CD4-positive, alpha-beta T cell (primary cell): ENCODE measurements at places on chromosomes 3 and 15. TPM values are rescaled to one million over a fixed set of nuclear protein-coding genes. Genes with fewer than 3 reads are reported as not detected.

DNA sequence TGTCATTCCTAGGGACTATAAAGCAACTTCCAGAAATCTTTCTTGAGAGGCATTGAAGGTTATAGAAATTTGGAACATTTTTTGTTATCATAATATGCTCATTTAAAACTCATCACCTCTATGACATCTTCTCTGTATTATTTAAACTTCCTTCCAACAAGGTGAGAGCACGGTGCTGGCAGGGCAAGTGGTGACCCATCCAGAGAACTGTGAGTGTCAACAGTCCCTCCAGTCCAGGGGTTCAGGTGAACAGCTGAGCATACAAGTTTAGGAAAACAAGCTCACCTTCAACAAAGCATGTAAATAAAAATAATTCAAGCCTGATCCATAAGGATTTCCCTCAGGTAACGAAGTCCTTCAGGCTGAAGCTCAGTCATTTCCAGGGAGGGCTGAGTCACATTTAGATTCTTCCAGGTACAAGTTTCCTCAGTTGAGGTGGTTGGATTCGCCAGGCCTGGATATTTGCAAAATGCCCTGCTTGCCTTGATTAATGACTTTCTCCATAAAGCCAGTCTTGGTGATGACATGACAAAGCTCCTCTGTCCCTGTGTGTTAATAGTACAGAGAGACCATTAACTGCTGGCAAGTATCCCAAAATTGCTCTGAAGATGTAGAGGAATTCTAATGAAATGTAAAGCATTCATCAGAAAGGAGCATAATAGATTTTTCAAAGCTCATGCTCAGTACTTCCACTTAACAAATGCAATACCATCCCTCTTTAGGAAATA lies 263.6 kb upstream of the GADL1 start:
- H3K4me1 ChIP-seq = no peaks in the 10 kb centered on the region
- no peak for DNase-seq
- H3K36me3 ChIP-seq = no peaks in the 10 kb centered on the region
- no peaks in the 10 kb centered on the region for H3K27me3 ChIP-seq
- H3K4me3 ChIP-seq = no peak overlapping the region

DNA sequence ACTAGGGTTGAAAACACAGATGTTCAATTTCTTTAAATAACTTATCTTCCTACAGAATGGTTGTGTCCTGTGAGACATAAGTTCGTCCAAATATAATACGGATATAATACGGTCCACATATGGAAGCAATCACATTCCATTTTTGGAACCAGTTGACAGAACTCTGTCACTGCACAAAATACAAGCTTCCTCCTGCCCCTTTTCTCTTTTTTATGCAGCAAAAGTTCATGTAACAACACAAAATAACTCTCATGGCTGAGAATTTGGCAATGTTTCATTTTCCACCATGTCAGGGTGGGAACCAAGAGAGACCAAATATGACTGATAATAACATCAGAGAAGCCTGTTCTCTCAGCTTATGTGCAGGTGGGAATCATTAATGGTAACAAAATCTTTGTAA lies 158.1 kb upstream of the ZNF385D start:
- no peak overlapping the region for H3K27ac ChIP-seq
- H3K4me1 ChIP-seq = no peaks in the 10 kb centered on the region
- no peaks in the 10 kb centered on the region for H3K36me3 ChIP-seq
- no peak for DNase-seq

DNA sequence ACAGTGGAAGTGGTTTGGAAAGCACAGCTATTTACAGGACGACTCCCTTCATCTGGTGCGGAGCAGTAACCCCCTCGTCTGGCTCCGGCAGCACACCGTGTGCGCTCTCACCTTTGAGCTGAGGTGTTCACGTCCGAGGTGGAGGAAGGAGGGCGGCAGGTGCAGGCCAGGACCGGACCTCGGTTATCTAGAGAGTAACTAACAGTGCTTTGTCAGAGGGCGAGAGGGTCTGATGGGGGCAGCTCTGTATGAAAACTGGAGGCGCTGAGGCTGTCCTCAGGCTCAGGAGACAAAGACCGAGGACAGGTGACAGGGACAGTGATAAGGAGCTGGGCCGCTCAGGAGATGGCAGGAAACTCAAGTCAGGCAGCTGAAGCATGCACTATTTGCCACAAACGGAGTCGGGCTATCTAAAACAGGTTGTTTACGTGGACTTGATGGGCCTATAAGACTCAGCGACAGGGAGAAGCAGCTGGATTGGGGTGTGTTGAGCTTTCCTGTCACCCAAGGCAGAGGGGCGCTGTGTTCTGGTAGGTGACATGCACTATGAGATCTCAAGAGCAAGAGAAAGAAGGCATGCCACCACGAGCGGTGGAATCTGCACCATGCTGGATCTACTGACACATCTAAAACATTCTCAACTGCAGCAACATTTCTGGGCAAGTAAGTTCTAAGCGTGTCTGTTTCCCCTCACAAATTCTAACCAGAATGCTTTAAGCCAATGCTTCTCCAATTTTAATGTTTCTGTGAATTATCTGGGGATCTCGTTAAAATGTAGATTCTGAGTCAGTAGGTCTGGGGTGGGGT lies 155.2 kb downstream of the XXYLT1 start:
- H3K4me1 ChIP-seq = no peaks in the 10 kb centered on the region
- no peak overlapping the region for H3K4me3 ChIP-seq
- no peaks in the 10 kb centered on the region for H3K27me3 ChIP-seq
- H3K27ac ChIP-seq = no peak overlapping the region
- H3K36me3 ChIP-seq = no peaks in the 10 kb centered on the region

DNA sequence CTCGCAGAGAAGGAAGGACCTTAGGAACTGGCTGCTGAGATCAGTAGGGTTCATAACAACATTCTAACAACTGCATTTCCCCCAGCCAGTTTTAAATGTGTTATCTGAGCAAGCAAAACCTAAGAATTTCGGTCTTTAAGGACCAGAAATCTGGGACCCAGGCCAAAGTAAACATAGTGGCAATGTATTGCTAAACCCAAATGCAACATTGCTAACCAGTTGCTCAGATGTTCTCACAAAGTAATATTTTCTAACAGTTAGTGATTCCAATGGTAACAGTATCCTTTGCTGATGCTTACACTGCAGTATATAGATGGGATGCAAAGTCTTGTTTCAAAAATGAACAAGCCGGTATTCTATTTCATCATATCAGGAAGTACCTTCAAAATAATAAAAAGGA lies 254.3 kb downstream of the RYR3 start:
- H3K27me3 ChIP-seq = no peaks in the 10 kb centered on the region
- DNase-seq = no peak
- no peaks in the 10 kb centered on the region for H3K36me3 ChIP-seq
- H3K4me1 ChIP-seq = no peaks in the 10 kb centered on the region
- no peak overlapping the region for H3K4me3 ChIP-seq

- peaks cover 36% of the 10 kb centered on the region for H3K4me1 ChIP-seq
- no peak overlapping the region for H3K4me3 ChIP-seq
- H3K27ac ChIP-seq = no peak overlapping the region
- no peaks in the 10 kb centered on the region for H3K36me3 ChIP-seq
- no peaks in the 10 kb centered on the region for H3K27me3 ChIP-seq
Measured at GRCh38 chr15:62124973-62125303, 40.1 kb downstream of the C2CD4B start.

DNA sequence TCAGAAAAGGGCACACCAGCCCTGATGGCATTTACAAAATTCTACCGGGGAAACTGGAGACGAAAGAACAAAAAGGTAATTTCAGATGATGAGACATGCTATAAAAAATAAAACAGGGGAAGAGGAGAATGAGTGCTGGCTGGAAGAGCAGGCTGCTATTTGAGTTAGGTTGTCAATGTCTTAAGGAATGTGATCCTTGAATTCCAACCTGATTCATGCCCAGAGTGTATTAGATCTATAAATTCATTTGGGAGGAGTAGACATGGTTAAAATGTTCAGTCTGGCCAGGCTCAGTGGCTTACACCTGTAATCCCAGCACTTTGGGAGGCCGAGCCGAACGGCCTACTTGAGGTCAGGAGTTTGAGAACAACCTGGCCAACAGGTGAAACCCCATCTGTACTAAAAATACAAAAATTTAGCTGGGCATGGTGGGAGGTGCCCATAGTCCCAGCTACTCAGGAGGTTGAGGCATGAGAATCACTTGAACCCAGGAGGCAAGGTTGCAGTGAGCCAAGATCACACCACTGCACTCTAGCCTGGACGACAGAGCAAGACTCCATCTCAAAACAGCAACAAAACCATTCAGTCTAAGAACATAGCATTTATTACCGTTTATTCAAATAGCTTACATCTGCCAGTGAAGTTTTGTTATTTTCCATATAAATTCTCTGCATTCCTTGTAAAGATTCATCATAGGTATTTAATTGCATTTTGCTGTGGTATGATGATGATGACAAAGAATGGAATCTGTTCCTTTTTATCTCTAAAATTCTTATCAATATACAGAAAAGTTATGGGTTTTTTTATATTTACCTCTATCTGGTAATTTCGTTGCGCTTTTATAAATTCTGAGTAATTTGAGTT lies 126.7 kb upstream of the NR2E3 start:
- no peaks in the 10 kb centered on the region for H3K36me3 ChIP-seq
- H3K27me3 ChIP-seq = no peaks in the 10 kb centered on the region
- H3K4me3 ChIP-seq = no peak overlapping the region
- H3K27ac ChIP-seq = no peak overlapping the region
- DNase-seq = no peak

- DNase-seq = no peak
- H3K4me1 ChIP-seq = no peaks in the 10 kb centered on the region
- peaks cover 14% of the 10 kb centered on the region for H3K27me3 ChIP-seq
- H3K36me3 ChIP-seq = no peaks in the 10 kb centered on the region
Measured at GRCh38 chr15:51342227-51342999, 958 bp downstream of the GLDN start.

GRCh38 chr3:86744051-86744450 lies 246.9 kb downstream of the VGLL3 start:
- H3K27ac ChIP-seq = no peak overlapping the region
- H3K4me1 ChIP-seq = no peaks in the 10 kb centered on the region
- no peaks in the 10 kb centered on the region for H3K36me3 ChIP-seq
- DNase-seq = no peak
- no peak overlapping the region for H3K4me3 ChIP-seq

The NMNAT3 gene
- total RNA-seq = 1.9 TPM

The ABHD10 gene
- total RNA-seq = 28.2 TPM
